ENCODE measurements at places on chromosomes 2 and 18.

DNA sequence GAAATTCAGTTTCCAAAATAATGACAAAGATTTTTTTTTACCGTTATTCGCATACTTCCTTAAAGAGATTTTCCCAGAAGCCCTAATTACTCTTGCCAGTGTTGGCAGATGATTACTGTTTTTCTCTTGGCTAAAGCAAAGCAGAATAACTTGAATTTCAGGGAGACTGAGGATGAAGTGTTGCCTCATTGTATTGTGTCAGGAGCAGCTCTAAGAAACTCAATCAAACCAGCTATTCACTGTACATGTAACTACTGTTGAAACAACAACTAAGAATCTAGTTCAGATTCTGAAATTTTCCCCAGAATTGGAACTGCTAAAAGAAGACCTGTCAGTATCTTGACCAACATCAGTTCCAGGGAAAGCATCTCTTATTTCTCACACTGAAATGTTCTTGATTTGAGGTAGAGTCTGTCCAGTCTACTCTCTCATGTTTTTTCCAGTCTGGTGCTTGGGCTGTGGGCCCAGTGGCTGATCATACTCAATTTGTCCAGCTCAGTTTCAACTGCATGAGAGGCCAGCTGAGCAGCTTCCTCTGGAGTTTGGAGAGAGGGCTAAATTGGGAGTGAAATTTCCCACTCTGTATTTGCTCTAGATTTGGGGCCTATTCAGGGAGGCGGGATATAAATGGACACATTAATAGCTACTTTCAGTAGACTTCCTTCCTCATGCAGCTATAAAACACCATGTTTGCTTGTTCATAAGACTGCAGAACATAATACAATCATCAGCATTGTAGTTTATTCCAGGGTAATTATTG lies 78.5 kb downstream of the PPP1R1C start:
- DNase-seq = no peak

DNA sequence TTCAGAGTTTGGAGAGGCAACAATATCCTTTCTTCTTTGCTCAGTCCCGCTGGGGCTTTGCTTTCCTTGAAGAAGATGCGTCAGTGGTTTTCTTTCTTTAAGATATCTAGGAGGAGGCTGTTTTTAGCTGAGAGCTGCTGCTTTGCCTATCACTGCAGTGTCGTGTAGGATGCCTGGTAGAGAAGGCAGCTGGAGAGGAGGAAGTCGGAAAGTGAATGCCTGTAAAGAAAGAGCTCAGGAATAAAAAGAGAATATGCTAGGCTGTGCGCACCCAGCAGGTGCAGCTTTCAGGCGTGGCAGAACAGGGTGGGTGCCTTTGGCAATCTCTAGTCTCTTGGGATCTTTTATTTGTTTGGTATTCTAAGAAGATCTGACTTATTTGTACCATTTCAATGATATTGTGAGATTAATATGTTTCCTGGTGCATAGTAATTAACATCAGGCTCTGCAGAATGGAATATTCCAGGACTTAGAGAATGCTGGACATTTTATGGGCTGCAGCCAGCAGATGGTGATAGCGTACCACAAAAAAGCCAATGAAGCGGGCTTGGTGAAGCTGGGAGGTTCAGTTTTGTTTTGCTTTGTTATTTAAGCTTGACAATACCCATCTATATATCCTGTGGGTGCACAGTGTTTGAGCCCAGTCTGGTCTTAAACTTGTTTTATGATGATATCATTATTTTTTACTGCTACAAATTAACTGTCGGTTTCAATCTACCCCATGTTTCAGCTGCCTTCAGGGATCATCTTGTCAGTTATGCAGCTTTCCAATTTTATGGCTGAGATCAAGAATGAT lies 34.9 kb downstream of the CAVIN2 start:
- peak; percentile 68 for DNase-seq

- DNase-seq = no peak
Observed at GRCh38 chr18:61823595-61823994, 69.2 kb downstream of the RNF152 start.

GRCh38 chr2:200860092-200860795 lies 4.2 kb downstream of the CLK1 start:
- no peak for DNase-seq

GRCh38 chr2:208033701-208034502 lies 8.6 kb upstream of the PLEKHM3 start:
- DNase-seq = peak; percentile 50

- no peak for DNase-seq
Observed at GRCh38 chr18:3008541-3008940, 4.4 kb downstream of the LPIN2 start.

DNA sequence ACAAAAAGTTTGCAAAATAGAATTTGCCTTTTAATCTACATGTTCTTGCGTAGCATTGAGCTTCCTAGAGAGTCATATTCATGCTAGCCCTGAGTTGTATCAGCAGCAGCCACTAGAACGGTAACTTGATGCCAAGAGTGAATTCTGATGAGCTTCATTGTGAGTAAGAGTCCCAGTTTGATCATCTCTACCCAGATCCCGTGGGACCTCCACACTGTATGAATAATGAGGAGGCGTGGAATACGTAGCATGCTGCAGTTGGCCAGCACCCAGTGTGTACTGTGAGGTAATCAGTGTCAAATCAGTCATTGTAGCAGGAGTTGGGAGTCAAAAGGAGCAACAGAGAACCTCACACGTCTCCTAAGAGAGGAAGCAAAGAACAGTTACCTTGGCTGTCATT lies 197.9 kb downstream of the NEDD4L start:
- DNase-seq = no peak

DNA sequence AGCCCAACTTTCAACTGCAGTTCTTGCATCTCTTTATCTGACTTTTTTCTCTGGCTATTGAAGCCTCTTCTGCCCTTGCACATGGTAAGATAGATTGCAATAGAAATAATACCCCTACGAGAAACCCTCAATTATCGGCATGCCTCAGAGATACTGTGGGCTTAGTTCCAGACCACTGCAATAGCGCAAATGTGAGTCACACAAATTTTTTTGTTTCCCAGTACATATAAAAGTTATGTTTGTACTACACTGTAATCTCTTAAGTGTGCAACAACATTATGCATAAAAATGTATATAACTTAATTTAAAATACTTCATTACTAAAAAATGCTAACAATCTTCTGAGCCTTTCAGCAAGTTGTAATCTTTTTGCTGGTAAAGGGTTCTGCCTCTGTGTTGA lies 124.7 kb downstream of the PDE1A start:
- no peak for DNase-seq

GRCh38 chr2:73291093-73291460 lies 2.3 kb downstream of the EGR4 start:
- no peak for DNase-seq

DNA sequence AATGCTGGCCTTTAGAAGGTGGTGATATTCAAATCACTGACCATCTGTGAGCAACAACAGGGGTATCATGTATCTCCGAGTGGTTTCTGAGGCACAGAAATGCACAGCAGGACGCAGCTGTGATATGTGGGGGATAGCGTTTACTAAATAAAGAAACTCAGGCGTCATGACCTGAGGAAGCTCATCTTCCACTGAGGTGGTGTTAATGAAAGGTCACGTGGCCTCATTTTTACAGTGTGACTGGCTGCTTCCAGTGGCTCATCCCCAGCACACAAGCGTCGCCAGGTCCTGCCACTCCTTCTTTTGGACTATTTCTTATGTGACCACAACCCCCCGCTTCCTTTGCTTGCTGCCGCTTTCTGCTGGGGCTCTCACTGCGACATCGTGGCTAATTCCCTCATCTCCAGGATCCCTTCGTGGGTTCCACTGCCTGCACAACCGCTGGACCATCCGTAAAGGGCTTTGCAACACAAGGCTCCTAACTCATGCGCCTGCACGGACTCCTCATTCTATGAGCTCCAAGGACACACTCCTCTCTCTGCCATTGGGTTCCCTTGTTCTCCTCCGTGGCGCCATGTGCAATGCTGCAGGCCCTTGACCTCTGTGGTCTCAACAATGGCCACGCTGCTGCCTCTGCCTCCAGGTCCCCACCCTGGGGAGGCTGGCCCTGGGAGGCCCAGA lies 109.3 kb downstream of the MBP start:
- DNase-seq = no peak

GRCh38 chr18:77055429-77056300 lies 76.9 kb downstream of the MBP start:
- no peak for DNase-seq

- no peak for DNase-seq
Observed at GRCh38 chr2:107719836-107720235, 106.9 kb upstream of the RGPD4 start.

GRCh38 chr2:181273986-181274385 lies 183.2 kb upstream of the ITGA4 start:
- no peak for DNase-seq

DNA sequence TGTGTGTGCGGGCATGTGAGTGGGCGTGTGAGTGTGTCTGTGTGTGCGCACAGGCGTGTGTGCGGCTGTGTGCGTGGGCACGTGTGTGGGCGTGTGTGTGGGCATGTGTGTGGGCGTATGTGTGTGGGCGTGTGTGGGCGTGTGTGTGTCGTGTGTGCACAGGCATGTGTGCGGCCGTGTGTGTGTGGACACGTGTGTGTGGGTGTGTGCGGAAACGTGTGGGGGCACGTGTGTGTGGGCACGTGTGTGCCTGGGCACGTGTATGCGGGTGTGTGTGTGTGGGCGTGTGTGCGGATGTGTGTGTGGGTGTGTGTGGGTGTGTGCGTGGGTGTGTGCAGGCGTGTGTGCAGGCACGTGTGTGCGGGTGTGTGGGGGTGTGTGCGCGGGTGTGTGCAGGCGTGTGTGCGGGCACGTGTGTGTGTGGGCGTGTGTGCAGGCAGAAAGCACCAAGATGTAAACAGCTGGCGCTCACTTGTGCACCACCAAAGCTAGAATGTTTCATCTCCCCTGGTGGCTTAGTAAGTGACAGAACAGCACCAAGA lies 31.2 kb upstream of the ALKAL2 start:
- DNase-seq = no peak

DNA sequence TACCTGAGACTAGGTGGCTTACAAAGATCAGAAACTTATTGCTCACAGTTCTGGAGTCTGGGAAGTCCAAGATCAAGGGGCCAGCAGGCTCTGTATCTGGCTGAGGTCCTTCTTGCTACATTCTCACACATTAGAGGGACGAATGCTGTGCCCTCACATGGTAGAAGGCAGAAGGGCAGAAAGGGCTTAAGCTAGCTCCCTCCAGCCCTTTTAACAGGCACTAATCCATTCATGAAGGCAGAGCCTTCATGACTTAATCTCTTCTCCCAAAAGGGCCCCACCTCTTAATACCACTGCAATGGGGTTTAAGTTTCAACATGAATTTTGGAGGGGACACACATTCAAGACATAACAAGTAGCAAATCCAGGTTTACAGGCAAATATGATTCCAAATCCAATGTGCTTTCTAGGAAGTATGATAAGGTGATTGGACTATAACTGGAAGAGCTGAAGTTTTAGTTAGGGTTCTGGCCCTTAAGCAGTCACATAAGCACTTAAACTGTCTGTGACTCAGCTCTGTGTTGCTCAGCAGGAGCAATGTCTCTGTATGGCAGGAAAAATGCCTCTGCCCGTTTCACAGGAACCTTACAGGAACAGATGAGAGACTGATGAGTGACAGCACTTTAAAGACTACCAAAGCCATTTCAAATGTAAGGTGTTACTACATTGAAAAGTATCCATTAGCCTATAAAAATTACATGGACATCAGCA lies 119.6 kb upstream of the PTPRM start:
- DNase-seq = no peak

GRCh38 chr18:27045342-27045741 lies 139.8 kb downstream of the CHST9 start:
- DNase-seq = no peak

DNA sequence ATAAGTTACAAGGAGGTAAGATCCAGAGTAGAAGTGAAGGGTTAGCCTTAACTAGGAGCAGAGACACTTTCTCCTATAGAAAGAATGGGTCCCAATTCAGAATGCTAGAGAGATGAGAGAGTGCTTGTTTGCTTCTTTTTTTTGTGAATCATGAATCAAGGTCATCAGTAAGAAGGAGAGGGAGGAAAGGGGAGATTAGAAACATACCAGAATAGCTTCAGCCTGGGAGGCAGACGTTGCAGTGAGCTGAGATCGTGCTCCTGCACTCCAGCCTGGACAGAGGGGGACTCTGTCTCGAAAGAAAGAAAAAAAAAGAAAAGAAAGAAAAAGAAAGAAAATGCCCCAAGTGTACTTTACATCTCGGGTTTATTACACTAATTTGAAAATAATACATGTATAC lies 55.8 kb upstream of the SLC35F5 start:
- DNase-seq = no peak

DNA sequence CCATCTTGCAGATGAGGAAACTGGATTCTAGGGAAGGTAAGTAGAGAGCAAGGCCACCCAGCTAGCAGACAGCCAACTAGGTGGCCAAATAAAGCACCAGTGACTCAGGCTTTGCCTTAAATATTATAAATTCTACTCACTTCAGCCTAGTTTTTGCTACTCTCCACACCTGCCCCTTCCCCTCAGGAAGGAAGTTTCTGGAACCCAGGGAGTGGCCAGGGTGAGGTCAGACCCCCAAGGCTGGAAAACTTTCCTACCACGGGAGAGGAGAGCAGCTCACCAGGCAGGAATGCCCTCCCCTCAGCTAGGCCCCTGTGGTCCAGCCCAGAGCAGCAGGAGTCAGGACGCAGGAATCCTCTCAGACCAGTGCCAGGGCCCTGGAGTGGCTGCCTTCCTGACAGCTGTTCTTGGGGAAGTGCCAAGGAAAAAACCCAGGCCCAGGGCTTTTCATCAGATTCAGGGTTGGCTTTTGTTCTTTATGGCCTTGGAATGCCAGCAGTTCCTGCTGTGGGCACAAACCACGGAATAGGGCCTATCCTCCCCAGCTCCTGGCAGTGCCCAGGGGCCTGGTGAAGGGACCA lies 5.1 kb upstream of the PAX8 start:
- DNase-seq = peak; percentile 84

GRCh38 chr2:136373029-136373428 lies 255.1 kb upstream of the CXCR4 start:
- DNase-seq = no peak

- peak; percentile 89 for DNase-seq
Observed at GRCh38 chr2:28134262-28134812, 243.8 kb downstream of the BABAM2 start.

- no peak for DNase-seq
Observed at GRCh38 chr2:222930862-222931261, 70.0 kb downstream of the ACSL3 start.

DNA sequence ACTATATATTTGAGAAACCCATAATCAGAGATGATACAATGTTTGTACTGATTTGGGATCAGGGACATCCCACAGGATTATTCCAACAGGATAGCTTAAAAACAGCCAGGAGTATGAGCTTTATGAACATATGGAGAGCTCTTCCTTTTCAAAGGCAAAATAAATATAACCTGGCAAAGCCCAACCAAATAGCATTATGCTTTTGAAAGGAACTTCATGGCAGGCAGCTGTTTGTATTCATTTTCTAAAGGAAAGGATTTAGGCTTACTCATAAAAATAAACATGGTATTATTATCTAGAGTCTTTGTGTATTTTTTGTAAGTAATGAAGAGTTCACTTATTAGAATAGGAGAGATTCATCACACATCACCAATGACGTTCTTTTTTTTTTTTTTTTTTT lies 44.4 kb downstream of the CCDC195 start:
- no peak for DNase-seq

- DNase-seq = no peak
Observed at GRCh38 chr2:136255648-136256461, 137.9 kb upstream of the CXCR4 start.

GRCh38 chr2:3633982-3634595 lies 23.9 kb upstream of the ALLC start:
- no peak for DNase-seq

GRCh38 chr2:2229626-2230432 lies 101.2 kb downstream of the MYT1L start:
- no peak for DNase-seq

Measured in LoVo (cell line).